Esophagus squamous epithelium (tissue), 5 donors: ENCODE measurements at places on chromosomes 11 and 22.

GRCh38 chr11:59225017-59225416 is 12.3 kb upstream of the MPEG1 start:
- no peak for DNase-seq

- DNase-seq, result no peak
These were observed 7.6 kb downstream of the VPS26B start for GRCh38 chr11:134231958-134232659.

GRCh38 chr11:112042161-112042960 is 17.2 kb downstream of the DLAT start:
- DNase-seq, result no peak

DNA sequence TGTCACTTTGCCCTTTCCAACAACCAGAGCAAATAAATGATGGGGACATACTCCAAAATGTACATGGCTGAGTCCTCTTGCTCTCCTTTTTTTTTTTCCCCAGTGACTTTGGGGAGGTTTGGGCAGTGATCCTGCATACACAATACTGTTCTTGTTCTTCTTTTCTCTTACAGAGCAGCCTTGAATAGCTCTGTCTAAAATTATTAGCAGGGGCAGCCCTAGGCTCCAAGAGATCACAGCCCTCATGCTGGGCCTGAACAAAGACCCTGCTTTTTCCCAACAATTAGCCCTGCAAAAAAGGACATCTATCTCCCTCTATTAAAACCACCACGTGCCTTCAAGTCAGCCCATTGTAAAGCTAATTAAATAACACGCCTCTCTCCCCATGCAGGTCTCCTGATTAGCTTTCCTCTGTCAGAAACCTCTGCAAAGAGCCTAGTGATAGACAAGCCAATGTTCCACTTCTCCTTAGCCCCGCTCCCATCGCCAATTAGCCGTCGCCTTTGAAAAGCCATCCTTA is 54.7 kb downstream of the ETS1 start:
- DNase-seq, result no peak

DNA sequence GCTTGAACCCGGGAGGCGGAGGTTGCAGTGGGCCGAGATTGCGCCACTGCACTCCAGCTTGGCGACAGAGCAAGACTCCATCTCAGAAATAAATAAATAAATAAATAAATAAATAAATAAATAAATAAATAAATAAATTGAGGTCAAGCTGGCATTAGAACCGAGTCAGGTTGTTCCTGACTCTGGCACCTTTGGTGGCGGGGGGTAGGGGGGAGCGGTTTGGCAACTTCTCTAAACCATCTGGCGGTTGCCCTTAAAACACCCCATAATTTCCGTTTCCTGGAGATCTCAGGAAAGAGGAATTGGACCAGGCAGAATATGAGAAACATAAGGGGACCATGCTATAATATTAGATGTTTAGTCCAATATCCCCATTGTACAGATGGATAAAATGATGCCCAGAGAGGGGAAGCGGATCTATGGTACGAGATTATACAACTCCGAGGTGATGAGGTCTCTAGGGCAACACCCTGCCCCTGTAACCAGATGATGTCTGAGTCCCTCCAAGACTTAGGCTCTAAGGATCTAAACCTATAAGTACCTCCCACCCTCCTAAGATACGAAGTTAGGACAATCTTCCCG is 785 bp downstream of the CLPB start:
- no peak for DNase-seq

DNA sequence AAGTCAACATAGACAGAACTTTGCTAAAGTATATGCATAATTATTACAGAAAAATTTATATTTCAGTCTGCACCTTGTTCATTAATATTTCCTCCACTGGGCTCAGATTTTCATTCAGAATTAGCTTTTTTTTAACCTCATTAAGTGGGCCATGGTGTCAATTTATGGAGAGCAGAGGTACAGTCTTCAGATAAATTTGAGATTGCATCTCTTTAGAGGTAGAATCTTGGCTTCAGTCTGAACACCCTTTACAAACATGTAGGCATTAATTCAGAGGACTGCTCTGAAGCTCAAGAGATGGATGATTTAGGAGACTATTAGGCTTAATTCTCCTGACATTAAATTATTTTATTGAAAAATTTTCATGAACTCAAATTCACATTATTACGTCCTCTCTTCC is 3.4 kb upstream of the HBB start:
- DNase-seq, result no peak

DNA sequence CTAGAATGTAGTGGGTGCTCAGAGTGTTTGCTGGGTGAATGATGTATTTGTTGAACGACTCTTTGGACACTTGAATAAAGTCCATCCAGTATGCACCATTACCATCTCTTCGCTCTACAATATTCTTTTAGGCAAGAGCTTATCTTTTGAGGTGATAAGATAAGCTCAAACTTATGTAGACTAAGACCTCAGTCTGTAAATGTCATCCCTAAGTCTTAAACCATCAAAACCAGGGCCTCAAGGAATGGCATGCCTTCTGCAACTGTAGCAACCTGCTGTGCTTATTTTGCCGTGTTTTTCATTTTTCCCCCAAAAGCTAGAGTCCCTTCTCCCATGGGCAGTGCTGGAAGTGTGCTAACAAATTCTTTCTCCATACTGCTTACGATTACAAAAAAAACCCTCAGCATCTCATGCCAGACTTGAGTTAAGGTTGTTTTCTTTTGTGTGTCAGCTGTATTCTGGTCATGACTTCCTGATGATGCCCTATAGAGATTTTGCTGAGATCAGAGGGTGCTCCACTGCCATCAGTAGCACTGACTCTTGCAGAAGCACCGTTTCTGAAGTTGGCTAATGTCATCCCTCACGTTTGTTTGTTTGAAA is 27.8 kb downstream of the LIMK2 start:
- no peak for DNase-seq

DNA sequence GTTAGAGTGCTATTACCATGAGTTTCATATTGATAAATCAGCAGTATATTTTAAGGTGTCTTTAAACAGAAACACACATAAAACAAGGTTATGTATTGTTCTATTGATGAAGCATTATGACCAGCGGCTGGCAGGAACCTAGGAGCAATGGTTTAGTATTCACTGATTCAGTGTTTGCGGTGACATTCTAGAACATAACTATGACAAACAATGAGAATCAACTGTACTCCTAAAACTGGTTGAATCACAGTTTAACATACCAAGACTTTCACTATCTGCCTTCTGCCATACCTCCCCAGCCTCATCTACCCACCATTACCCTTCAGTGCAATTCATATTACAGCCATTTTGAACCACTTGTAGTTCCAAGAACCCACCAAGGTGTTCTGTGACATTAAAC is 8.8 kb downstream of the HOATZ start:
- no peak for DNase-seq

DNA sequence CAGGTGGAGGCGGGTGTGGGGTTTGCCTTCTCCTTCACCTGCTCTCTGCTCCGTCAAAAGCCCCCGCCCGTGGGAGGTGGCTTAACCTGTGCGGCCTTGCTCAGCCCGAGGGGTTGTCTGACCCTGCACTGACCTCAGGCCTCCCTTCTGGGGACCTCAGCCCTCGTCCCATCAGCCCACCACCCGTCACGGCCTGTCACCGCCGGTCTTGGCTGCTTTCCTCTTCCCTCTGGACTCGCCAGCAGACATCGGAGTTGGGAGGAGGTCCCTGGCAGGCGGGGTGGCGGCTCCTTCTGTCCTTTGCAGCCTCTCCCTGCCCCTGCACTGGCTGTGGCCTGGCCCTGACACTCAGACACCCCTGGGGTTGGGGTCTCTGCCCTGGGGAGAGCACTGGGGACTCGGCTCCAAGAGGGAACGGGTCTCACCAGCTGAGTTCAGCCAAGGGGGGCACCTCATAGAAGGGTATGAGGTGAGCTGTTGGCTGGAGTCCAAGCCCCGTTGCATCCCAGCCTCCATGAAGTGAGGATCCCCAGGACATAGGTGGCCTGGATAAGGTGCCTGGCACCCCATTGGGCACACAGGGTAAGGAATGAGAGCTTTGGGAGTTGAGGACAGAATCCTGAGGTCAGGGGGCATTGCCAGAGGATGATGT is 999.6 kb downstream of the BRD1 start:
- no peak for DNase-seq

- DNase-seq, result no peak
These were observed 6.3 kb downstream of the CRY2 start for GRCh38 chr11:45853332-45854219.

DNA sequence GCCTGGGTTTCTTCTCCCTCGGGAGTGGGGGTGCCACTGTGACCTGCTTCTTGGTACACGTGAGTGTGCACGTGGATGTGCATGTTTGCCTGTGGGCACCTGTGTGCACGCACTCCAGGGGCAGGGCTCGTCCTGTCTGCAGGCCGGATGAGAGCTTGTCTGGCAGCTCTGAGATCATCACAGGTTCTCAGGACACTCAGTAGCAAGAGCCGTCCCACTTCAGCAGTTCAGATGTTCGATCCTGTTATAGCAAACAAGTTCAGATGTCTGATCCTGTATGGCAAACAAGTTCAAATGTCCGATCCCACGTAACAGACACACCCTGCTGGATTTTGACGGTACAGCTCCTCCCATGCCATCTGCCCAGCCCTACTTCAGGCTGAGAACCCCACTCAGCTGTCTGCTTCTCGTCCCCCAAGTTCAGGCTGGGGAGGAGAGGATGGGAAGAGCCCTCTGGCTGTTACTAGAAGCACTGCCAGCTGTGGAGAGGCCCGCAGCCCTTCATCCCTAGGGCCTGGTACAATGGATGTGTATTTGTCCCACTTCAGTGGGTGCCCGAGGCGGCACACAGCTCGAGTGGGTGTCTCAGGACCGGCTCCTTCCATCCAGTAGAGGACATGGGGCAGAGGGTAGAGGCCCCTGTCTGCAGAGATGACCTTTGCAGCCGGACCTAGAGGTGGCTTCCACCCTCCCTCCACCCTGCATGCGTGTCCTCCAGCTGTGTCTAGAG is 1126.9 kb downstream of the BRD1 start:
- DNase-seq, result no peak

GRCh38 chr11:72078477-72078876 is 1.9 kb downstream of the NUMA1 start:
- DNase-seq, result no peak

DNA sequence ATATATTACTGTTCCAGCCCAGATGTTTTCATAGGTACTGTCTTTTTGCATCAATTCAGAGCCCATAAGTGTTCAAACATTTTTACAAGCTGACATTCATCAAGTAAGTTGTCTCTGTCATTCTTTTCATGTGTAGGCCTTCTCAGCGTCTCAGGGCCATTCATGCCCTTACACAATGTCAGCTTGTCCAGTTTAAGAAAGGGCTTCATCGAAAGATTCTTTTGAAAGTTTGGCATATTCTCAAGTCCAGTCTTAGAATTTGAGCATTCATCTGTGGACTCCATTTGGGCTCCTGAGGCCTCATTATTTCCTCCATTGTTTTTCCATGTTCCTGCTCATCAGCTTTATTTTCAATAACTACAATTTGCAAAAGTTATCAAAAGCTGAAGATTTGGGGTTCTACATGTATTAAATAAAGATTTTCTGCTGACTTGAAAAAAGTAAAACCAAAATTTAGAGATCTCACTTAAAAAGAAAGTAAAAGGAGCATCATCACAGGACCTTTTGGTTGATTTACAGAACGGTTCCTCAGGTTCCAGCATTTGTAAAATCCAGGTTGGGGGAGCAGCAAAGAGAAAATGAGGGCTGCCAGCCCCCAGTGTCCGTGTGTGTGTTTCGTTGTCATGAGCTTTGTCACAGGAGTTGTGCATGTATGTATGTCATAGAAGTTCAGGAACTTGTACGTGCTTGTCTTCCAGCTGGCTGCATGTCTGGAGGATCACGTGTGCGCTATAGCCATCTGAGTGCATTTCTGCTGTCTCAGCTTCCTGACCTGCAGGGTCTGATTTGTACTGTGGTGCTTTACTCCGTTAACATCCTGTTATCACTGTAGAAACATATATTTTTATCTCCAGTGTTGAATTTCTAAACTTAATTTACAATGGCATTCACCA is 15.6 kb downstream of the MOV10L1 start:
- no peak for DNase-seq

GRCh38 chr22:46079093-46079860 is 71.0 kb upstream of the PPARA start:
- DNase-seq, result no peak

GRCh38 chr11:84514436-84514835 is 1112.7 kb downstream of the DLG2 start:
- DNase-seq, result no peak

- no peak for DNase-seq
These were observed 88.4 kb downstream of the UBASH3B start for GRCh38 chr11:122743949-122744348.

- DNase-seq, result no peak
These were observed 6.9 kb downstream of the SLC5A4 start for GRCh38 chr22:32248276-32248675.
